ENCODE measurements at places on chromosomes 3 and 15.

- peak; percentile 37 for DNase-seq
These were observed 41.9 kb downstream of the LIPC start for GRCh38 chr15:58473724-58474123.

DNA sequence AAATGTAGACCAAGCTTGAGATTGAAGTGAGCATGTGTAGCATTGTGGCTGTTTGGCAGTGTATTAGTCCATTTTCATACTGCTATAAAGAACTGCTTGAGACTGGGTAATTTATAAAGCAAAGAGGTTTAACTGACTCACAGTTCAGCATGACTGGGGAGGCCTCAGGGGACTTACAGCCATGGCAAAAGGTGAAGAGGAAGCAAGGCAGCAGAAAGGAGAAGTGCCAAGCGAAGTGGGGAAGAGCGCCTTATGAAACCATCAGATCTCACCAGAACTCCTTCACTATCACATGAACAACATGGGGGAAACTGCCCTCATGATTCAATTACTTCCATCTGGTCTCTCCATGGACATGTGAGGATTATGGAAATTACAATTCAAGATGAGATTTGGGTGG lies 8.6 kb upstream of the CERS3 start:
- no peak for DNase-seq

DNA sequence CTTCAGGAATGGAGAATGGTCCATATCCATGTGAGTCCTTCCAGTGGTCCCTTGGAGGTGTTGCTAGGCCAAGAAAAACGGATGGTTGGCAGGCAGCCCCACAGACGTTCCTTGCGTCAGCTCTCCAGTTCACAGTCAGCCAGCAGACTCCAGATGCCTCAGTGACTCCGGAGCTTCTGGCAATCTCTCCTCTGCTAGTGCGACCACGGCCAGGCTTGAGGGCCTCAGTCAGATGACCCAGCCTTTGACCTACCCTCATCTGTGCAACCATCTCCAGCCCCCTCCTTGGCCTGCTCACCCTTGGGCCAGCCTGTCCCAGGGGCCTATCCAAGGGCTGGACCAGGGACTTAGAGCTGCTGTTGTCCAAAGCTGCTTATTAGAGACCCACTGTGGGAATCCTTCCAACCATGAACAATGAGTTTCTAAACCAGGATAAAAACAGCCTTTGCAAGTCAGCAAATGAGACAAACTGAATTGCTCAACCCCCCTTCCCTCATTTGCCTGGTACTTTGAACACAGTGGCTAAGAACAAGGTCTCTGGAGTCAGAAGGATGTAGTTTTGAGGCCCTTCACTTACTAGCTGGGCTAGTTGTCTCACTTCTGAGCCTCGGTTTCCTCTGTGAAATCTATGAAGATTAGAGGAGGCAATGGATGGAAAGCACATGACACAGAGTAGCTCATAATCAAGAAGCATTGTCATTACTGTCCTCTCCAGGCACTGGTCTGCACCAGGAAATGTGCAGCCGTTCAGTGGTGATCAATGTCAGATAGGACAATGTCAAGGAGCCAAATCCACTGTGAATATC lies 44.8 kb downstream of the ANP32A start:
- no peak for DNase-seq

- DNase-seq: no peak
These were observed 3.8 kb upstream of the GABRR3 start for GRCh38 chr3:98038876-98039275.

DNA sequence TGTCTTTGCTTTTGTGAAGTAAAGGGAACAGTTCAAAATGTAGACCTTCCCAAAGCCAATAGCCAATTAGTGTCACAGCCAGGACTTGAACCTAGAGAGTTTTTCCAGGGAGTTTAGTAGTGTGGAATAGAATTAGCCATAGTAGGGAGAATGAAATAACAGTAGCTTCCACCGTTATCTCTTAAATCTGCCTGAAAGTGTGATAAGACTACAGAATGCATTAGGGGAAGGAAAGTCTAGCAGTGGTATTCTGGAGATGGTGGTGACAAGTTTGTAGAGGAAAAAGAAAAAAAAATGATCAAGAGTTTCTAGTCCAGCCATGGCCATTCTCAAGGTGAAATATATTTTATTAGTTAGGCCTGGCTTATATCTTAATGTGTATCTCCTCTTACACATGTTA lies 13.8 kb downstream of the ATP11B start:
- DNase-seq: no peak

GRCh38 chr3:172043233-172043632 lies 3.9 kb downstream of the FNDC3B start:
- DNase-seq: no peak

GRCh38 chr15:81433462-81433861 lies 59.4 kb upstream of the TMC3 start:
- no peak for DNase-seq

DNA sequence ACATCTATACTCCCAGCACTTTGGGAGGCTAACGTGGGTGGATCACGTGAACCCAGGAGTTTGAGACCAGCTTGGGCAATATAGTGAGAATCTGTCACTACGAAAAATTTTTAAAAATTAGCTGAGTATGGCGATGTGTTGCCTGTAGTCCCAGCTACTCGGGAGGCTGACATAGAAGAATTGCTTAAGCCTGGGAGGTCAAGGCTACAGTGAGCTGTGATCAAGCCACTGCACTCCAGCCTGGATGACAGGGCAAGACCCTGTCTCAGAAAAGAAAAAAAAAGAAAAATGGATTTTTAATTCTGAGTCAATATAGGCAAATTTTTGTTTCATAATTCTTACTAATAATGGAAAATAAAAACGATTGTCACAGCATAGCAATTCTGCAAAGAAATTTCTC lies 13.3 kb downstream of the C3orf49 start:
- DNase-seq: no peak

Measured in GM10248 (cell line).